ENCODE measurements at places on chromosomes 7 and 10. TPM values are rescaled to one million over a fixed set of nuclear protein-coding genes. Genes with fewer than 3 reads are reported as not detected.

AKR1C8 gene
- not detected for total RNA-seq

GRCh38 chr7:157840914-157841772 lies 504.3 kb downstream of the DNAJB6 start:
- no peak for DNase-seq

COL28A1 gene
- not detected for total RNA-seq

- peak; percentile 55 for DNase-seq
Observed at GRCh38 chr10:46028584-46029460, 1.6 kb downstream of the NCOA4 start.

- DNase-seq = no peak
Observed at GRCh38 chr7:28701731-28702130, 256.4 kb downstream of the TRIL start.

GRCh38 chr7:139358541-139359365 lies 941 bp upstream of the LUC7L2 start:
- DNase-seq = peak; percentile 21

RADIL gene
- total RNA-seq = 5.1 TPM

GALNT11 gene
- 73.5 TPM for total RNA-seq
